ENCODE measurements at places on chromosomes 6 and 20. TPM values are rescaled to one million over a fixed set of nuclear protein-coding genes. Genes with fewer than 3 reads are reported as not detected.

ABCC10 gene
- 18.7 TPM for total RNA-seq

PROKR2 gene
- total RNA-seq, result not detected

DNA sequence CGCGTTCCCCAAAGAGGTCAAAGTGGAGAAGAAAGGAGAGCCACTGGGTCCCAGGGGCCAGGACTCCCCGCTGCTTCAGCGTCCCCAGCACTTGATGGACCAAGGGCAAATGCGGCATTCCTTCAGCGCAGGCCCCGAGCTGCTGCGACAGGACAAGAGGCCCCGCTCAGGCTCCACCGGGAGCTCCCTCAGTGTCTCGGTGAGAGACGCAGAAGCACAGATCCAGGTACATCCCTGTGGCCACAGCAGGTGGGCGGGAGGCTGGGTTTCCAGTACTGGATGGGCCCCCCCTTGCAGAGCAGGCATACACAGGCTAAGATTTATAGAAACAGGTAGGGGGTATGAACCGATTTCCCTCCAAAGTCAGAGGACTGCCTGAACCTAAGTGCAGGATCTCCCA, 42.7 kb upstream of the SMIM28 start:
- no peak for DNase-seq

DNA sequence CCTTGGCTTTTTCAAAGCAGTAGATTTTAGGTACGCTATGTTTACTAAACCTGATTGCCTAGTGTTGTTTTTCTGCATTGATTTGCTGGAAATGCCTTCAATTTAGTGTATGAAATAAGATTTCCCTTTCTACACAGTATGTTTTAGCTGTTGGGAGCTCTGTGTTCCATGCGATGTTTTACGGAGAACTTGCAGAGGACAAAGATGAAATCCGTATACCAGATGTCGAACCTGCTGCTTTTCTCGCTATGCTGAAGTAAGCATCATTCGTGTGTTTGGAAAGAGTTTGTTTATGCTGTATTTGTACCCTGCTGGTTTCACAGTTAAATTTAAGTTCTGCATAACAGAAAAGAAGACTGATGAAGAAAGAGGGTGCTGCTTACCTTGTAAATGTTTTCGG, 1.9 kb downstream of the BTBD3 start:
- no peak for DNase-seq

DNA sequence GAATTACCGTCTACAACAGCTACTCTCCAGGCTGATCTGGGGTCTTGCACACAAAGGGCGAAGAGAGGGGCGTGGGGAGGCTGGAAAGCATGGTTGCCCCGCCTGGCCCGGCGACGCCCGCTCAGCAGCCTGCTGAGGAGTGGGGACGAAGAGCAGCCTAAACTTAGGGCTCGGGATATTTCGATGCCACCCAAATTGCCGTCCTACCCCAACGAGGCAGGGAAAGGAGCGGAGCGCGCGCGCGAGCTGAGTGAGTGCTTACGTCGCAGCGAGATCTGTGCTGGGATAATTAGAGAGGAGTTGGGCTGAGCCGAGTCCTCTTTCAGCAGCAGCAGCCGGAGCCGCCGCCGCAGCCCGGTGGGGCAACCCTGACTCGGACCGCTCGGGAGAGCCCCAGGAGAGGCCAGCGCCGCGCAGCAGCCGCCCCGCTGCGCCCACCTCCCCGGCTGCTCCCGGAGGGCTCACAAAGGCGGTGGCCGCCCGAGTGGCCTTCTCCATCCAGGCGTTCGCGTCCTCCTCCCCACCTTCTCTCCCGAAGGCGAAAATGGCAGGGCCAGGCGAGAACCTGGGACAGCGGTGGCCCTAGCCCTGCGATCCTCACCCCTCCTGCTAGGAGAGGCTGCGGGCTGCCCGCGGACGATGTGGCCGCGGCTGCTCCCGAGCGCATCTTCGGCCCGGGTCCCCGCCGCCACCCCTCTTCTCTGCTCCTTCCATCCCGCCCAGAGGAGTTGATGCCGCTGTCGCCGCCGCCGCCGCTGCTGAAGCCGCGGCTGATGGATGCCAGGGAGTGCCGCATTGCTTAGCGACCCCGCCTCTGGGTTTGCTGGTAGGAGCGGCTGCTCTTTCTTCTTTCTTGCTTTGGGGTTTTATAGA, at the start of gene CLVS2:
Gene CLVS2, plus strand, starts transcription at position 315 of the 873 bp plus-strand sequence. CDS start 1,543 bp downstream, outside the sequence.
- no peak for DNase-seq

TRIM31 gene
- total RNA-seq, result 4.6 TPM

DNA sequence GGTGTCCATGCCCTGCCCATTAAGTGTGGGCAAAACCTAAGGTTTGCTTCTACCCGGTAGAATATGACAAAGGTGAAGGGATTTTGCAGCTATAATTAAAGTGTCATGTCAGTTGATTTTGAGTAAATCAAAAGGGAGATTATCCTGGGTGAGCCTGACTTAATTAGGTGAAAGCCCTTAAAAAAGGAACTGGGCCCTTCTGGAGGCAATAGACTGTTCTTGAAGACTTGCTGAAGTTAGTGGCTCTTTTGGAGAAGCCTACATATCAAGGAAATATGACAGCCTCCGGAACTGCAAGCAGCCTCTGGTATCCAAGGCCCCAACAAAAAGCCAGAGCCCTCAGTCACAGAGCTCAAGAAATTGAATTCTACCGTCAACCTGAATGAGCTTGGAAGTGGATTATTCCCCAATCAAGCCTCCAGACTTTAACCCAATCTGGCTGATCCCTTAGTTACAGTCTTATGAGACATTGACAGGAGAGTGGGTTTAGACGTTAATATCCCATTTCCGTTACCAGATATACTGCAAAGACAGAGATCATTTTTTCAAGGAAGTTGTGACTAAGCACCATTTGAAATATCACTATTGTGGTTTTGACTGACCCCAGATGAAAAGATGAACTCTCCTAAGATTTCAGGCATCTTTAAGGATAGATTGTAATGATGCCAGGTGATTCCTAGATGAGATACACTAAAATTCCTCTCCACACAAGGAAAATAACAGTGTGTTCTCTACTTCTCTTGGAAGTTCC, 303.4 kb downstream of the PLCB1 start:
- no peak for DNase-seq

NOX3 gene
- not detected for total RNA-seq
